ENCODE measurements at places on chromosomes 3 and 15.

DNA sequence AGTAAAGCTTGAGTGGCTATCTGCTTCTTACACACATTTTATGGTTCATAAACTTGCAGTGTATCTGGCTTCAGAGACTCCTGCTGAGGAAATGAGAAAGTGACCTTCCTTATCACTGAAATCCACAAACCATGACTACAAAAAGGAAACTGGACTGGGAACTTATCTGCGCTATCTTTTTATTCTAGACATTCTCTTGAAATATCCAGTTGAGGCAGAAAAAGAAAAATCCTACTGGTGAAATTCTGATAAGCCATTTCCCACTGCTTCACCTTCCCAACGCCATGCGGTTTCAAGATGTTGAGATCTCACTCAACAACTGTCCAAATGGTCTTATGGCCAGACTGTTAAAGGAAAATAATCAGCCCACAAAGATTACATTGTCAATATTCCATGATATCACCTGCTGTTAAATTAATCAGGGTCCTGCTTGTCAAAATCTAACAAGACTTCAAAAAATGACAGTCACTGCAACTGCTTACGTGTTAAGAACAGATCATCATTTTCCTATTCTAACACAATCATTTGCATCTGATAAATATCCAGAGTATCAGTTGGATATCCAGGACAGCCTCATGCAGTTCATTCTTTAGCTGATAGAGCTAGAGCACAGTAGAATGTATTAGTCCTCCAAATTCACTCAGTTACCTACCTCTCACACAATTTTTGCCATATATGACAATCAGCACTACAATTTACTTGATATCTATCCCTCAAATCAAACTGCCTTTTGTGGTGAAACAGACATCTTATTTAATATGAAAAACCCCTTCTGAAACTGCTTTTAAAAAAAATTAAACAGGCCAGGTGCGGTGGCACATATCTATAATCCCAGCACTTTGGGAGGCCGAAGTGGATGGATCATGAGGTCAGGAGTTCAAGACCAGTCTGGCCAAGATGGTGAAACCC is 538.1 kb downstream of the MAGI1 start:
- no peak for DNase-seq

GRCh38 chr15:75170711-75171341 is 30.9 kb upstream of the C15orf39 start:
- DNase-seq = no peak

DNA sequence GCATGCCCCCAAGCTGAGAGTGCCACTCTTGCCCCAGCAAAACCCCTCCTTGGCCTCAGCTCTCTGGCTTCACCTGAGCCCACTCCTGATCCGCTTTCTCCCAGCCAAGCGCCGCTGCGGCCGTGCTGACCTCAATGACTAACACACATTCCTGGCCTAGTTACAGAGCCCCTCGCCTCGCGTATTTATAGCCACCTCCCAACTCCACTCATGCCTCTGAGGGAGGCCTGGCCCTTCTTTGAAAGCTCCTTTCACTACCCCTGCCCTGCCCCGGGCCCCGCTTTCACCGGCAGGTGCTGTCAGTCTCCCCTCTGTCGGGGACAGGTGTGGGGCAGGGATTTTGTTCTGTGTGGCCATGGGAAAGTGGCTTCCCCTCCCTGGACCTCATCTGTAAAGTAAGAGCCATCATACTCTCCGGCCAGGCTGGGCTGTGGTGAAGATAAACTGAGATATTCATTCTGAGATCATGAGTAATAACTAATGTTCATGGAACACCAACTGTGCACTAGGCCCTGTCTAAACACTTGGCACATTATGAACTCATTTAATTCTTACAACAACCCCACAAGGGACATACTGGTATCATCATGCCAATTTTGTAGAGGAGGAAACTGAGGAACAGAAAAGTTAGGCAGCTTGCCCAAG is 13.2 kb upstream of the ATP2B2 start:
- no peak for DNase-seq

DNA sequence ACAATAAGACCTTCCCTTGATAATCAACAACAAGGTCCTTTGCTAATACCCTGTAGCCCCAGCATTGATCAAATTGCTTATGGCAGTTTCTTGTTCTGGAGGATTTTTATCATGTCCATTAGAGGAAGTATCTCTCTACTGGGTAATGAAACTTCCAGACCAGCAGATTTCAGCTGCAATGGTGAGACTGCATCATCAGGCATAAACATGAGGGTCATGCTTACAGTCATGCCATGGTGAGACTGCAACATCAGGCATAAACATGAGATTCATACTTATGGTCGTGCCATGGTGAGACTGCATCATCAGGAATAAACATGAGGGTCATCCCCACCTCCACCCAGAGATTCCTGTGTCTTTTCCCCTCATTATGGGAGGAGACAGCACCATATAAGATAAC is 129.0 kb upstream of the LIPC start:
- DNase-seq = no peak

GRCh38 chr3:159821110-159821509 is 167.5 kb upstream of the IL12A start:
- DNase-seq = no peak

DNA sequence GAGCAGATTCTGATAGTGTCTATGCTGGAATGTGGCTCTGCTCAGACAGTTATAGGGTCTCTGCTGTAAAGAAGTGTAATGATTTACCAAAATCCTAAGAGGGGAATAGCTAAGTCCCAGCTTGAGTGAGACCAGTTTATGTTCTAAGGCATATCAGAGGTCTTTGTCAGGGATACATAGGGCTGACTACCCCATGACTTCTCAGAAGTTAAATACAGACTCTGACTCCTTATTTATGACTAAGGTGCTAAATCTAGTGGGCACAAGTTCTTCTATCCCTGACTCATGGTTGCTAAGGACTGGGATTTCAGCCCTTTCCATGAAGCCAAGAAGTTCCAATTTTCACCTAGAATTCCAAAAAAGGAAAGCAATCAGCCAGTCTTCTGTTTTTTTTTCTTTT is 192.6 kb upstream of the POU1F1 start:
- DNase-seq = no peak

DNA sequence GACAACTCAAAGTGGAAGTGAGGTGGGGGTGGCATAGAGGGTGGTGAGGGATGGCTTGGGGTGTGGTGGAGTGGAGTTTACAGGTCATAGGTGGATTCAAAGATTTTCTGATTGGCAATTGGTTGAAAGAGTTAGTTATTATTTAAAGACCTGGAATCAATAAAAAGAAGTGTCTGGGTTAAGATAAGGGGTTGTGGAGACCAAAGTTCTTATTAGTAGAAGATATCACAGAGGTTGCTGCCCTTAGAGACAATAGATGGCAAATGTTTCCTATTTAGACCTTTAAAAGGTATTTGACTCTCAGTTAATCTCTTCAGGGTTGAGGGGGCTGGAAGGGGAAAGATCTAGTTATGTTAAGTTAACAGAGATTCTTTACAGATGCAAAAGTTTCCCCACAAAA is 412.3 kb upstream of the TBL1XR1 start:
- no peak for DNase-seq

GRCh38 chr3:78878011-78878410 is 889.8 kb downstream of the ROBO1 start:
- no peak for DNase-seq

GRCh38 chr3:41195946-41196345 is 3.4 kb upstream of the CTNNB1 start:
- DNase-seq = no peak

GRCh38 chr3:115021061-115021460 is 126.0 kb downstream of the ZBTB20 start:
- DNase-seq = no peak

DNA sequence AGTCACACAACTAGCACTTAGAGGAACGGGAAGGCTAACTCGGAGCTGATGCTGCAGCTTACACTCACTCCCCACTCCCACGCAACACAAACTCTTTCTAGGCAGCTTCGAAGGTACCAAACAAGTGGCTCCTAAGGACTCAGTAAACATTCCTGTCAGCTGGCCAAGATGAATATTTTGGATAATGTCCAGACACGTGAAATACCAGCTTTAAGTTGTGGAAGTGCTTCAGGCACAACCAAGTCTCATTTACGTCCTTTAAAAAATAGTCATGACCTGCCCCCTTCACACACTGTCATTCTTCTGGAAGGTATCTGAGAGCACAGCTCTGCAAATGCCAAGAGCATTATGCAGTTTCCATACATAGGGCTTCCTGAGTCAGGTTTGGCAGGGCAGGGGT is 1005.9 kb upstream of the CFAP20DC start:
- DNase-seq = no peak

- DNase-seq = no peak
These were observed 216.6 kb upstream of the UMPS start for GRCh38 chr3:124513610-124513997.

DNA sequence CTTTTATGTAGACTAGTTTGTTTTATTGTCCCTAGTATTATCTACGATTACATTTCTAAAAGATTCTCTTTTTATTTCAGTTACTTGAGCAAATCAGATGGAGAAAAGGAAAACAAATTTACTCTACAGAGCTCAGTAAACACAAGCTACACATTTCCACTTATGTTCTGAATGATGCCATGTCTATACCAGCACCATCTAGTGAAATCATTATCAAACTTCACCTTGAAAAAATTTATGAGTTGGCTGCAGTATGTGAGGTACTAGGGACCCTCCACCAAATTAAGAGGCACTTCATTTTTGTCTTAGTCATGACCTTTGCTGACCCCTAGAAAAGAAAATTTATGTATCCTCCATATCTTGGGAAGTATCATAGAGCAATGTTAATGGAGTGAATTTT is 827.4 kb downstream of the SI start:
- no peak for DNase-seq

- DNase-seq = no peak
These were observed 60.3 kb downstream of the B3GNT5 start for GRCh38 chr3:183313351-183313750.

DNA sequence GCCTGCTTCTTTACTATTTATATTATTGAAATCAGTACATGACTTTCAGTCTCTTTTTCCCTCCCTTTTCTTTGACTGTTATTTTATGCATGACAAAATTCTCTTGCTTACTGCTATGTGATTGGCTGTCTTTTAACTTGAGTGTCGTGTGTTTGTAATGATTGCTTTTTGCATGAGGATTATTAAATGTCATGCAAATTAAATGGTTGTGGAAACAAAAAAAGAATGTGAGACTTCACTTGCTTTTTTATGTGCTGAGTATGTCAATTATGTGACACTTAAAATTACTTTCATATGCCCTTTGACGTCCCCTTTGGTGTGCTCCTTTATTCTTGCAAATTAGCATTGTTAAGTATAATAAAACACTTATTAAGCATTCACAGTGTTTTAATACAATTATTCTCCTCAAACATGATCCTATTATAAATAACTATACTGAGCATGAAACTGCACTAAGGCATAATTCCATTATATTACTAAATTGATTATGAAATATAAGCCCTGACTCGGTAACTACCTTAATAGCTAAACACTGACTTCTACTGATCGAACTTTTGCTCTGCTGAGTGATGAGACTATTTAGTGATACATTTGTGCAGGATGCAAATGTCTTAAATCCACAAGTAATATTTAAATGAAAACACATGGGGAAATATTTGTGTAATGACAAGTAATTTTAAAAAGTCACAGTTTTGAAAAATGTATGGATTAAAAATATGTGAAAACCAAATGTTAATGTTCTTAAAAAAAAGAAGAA is 401.7 kb downstream of the NLGN1 start:
- DNase-seq = no peak

- DNase-seq = no peak
These were observed 60.3 kb downstream of the NOX5 start for GRCh38 chr15:69074843-69075224.

- no peak for DNase-seq
These were observed 4.7 kb upstream of the BNC1 start for GRCh38 chr15:83289160-83289559.

GRCh38 chr15:68479406-68479805 is 47.4 kb upstream of the ITGA11 start:
- no peak for DNase-seq

- no peak for DNase-seq
These were observed 29.7 kb upstream of the MDFIC2 start for GRCh38 chr3:70342149-70342548.

- no peak for DNase-seq
These were observed 5.8 kb upstream of the CCR3 start for GRCh38 chr3:46236294-46237054.

DNA sequence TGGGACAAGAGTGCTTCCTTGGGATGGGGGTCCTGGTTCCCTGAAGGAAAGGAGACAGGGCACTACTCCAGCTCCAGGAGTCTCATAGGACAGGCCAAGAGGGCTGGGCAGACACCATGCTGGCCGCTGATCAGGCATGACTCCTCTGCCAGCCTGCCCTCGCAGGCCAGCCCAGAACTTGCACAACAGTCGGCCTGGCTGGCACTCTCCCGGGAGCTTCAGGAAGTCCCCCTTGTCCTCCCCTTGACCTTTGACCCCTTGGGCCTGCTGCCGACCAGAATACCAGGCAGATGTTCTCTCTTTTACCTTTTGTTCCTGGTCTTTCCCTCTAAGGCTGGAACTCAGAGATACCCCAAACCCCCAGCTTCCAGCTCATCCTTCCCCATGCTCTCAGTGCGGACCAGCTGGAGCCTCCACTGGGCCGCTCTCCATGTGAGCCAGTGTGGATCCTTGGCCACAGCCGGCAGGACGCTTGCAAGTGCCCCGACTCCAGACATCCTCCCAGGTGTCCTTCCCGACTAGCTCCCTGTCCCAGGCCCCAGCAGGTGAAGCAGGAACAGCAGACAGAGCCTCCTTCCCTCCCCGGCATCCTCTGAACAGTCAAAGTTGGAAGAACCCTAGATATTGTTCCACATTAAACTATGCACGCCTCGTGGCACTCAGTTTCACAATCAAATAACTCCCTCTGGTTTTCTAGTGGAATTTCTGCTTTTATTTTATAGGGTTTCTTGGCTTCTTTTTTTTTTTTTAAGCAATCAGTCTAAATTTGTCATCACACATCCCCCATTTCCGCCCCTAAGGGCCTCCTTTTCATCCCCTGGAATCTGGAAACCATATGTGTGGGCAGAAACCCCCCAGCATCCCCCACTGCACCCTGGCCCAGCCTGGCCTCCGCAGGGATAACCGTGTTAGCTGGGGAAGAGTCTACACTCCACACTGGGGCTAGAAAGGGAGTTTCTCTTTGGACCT is 15.7 kb downstream of the VPS18 start:
- DNase-seq = no peak

DNA sequence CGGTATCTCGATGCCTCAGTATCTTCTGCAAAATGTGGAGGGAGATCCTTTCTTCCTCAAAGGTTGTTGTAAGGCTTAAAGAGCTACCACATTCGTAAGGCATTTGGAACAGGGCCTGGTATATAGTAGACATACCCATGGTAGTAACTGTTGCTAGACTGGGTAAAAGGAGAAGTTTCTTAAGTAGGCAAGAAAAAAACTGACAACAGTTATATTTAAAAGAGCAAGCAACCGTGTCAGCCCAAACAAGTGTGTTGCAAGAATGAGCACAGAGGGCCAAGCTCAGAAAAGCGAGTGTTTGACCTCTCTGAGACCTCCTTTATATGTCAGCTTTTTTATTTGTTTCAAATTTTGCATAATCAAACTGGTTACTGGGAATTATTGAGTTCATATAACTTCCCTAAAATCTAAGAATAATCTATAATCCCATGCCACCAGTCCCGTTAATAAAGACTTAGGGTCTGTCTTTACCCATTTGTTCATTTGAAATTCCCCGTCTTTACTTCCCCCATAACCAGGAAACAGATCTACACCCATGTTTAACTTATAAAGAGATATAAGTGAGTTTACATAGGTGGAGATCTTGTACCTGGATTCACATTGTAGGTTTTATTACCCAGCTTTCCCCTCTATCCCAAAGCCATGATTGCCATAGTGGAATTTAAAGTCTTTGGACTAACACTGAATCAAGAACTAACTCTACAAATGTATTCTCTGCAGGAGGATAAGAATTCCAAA is 7.3 kb downstream of the B3GNT5 start:
- no peak for DNase-seq

All from CD4-positive, alpha-beta T cell treated with Interleukin-17A for 4 hours (primary cell).